HS-5 (cell line): ENCODE measurements at places on chromosomes 2 and 18.

DNA sequence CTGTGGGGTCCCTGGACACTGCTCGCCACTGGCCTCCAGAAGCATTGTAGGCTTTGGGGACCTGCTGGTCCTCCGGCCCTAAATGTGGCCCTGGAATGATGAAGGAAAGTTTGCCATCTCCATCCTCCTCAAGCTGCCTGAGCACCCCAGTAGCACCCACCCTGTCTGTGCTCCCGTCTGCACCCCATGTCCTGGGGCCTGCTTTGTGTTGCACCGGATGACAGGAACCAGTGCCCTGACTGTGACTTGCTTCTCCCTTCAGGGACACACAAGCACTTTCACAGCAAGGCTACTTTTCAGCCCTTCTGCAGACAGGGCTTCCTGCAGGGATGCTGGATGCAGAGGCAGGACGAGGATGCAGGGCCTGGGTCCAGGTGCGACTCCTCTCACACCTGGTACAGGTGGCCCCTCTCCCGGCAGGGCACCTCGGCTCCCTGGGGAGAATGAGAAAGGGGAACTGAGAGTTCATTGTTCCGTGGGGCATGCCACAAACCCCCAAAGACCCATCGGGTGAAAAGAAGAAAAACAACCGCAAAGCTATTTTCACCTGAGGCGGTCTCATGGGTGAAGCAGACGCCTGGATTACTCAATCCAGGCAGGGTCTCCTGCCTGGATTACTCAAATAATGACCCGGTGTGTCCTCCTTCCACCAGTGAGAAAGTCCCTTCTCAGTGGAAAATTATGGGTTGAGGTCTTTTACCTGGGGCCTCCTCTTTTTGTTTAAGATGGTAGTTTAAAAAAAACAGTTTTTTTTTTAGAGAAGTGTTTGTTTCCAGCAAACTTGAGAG, 74.9 kb downstream of the LONRF2 start:
- no peak for DNase-seq

DNA sequence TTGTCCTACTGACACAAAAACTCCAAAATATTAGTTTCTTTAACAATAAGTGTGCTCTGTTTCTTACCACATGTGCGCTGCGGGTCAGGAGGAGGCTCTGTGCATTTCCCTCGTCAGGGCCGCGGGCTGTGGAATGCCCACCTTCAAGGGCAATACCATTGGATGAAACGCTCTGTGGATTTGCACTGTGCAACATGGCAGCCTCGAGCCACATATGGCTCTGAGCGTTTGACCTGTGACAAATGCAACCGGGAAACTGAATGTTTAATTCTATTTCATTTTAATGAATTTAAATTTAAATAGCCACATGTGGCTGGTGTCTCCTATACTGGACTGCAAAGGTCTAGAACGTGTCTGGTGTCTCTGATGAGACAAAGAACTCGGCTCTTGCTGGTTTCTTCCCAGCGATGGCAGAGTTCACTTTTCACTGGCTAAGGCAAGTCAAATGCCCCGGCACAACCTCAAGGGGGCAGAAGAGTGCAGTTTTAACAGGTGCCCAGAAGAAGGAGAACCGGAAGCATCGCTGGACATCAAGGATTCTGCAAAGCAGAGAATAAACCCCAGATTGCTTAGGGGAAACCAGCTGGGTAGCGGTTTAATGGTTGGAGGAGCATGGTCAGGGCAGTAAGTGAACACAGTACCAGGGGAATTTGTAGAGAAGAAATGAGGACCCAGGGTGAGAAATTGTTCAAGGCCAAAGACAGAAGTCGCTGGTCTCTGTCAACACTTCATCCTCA, 37.0 kb upstream of the TMEM18 start:
- DNase-seq: no peak

DNA sequence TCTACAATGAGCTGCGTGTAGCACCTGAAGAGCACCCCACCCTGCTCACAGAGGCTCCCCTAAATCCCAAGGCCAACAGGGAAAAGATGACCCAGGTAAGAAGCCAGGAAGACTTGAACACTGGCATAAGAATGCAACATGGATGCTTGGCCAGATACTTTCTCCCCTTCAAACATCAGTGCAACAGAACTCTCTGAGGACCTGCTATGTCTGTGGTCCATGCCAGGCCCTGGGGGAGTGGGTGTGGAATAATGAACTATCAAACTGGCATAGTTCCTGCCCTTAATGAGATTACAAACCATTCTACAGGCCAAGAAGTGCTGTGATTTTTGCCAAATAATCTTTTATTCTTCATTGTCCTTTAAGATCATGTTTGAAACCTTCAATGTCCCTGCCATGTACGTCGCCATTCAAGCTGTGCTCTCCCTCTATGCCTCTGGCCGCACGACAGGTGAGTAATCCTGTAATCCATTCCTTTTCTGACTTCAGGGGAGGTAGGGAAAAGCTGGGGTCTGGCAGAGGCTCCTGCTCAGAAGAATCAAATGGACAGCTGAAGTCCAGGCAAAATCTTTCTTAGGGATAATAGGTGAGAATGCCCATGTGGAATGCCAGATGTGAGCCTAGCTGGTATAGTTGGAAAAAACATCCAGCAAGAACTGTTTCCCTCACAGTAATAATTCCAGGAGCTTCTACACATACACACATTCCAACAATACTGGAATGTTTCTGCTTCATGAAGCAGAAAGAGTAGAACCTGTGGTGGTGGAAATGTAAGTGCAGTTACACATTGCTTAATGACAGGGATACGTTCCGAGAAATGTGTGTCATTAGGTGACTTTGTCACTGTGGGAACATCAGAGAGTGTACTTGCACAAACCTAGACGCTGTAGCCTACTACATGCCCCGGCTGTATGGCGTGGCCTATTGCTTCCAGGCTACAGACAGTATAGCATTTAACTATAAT, 16.2 kb downstream of the ACTG2 start:
- DNase-seq: no peak

- no peak for DNase-seq
Measured at GRCh38 chr2:96788442-96789244, 27.4 kb upstream of the CNNM3 start.

GRCh38 chr2:9742601-9743000, 100.7 kb upstream of the TAF1B start:
- no peak for DNase-seq
